NCI-H187 (cell line): ENCODE measurements at places on chromosomes 5 and 9.

DNA sequence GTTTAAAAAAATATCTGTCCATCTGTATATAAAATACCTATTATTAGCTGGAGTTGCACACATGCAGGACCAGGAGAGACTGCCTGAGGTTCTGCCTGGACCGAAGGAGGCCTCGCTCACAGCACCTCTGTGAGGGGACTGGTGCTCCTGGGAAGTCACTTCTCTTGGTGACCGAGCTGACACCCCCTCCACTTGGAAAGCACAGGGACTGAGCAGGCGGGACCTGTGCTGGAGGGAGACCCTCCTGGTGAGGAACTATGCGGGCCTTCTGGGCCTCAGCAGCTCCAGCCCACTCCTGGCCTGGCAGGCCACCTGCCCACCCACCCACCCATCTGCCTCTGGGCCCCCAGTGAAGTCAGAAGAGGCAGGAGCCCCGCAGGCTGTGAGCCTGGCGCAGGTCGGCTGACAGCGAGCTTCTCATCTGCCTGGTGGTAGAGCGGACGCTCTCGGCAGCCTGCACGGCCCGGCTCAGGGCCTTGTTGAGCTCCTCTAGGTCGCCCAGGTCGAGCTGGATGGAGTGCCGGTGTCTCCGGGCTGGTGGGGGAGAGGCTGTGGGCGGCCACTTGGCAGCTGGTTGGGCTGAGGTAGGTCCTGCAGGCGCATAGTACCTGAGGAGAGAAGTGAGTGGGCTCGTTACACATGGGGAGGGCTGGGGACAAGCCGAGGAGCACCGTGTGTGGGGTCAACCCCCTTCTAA, 7.2 kb downstream of the ORM2 start:
- no peak for DNase-seq

DNA sequence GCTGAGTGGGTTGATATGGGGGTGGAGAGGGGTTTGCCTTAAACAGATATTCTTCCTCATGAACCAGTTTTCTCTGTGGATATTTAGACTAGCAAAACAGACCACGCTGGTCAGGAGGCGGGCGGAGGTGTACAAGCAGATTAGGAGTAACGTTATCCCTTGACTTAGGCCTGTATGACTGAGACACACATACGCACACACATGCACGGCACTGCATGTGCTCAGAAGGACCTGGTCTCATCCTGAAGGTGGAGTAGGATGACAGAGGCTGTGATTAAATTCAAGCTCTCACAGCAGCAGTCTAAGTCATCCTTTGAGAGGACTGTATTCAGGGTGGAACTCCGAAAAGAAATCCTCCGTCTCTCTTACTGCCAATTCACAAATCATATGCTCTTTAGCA, 209.7 kb downstream of the DIRAS2 start:
- no peak for DNase-seq

DNA sequence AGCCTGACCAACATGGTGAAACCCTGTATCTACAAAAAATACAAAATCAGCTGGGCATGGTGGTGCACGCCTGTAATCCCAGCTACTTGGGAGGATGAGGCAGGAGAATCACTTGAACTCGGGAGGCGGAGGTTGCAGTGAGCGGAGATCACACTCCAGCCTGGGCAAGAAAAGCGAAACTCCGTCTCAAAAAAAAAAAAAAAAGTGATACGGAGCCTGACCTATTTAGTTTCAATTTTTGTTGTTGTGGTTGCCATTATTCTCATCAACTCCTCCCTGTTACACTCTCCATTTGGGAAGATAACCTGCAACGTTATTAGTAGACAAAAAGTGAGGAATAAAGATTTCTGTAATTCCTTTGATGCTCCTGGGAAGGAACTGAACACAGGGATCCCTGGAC, 1.3 kb downstream of the STOM start:
- no peak for DNase-seq

- no peak for DNase-seq
These were observed 58.1 kb upstream of the NEURL1B start for GRCh38 chr5:172582940-172583339.

DNA sequence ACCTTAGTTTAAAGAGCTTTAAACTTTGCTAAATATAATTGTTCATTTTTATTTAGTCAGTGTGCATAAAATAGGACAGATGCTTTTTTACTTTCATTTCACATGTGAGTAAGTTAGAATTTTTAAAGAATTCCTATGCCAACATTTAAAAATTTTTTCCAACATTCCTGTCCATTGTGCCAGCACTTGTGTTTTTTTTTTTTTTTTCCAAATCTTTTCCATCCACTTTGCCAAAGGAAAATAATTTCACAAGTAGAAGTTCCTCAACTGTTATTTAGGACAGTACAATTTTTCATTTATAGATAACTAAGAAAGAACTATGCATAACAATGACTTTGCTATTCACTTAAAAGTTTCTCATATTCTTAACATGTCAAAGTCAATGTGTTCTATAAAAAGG, 189.5 kb downstream of the ADAMTS6 start:
- DNase-seq: no peak

GRCh38 chr5:149829954-149830353, 99.8 kb downstream of the PPARGC1B start:
- no peak for DNase-seq

DNA sequence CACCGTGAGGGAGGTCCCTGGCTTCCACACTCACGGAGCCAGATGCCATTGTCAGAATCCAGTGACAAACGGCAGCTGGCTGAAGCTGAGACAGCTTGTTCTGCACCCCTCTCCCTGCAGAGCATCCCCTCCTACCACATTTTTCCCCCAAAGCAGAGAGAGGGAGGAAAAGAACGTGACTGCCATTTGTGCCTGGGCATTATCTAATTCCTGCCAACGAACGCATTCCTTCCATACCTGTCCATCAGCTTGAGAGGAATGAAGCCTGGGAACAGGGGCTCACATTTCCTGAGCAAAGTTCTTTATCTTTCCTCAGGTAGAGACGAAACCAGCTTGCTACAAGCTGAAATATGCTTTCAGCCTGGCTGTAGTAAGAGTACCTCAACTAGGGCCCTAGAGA, 175.4 kb downstream of the SLIT3 start:
- no peak for DNase-seq

DNA sequence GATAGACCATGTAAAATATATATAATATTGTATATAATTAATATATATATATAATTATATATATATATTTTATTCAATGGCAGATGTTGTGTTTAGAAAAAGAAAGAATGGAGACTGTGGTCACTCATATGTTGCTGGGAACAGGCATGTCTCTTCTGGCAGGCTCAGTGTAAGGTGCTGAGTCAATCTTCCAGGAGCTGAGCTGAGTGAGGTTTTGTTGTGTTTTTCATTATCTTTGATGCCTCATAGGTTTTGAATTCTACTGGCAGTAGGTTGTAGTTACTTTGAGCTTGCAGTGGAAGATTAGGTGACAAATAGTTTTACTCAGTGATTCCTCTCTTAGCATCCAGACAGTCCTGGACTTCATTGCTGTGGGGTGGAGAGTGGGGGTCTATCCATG, 561.3 kb downstream of the IRX1 start:
- no peak for DNase-seq

GRCh38 chr9:131747352-131747751, 7.5 kb upstream of the RAPGEF1 start:
- no peak for DNase-seq

DNA sequence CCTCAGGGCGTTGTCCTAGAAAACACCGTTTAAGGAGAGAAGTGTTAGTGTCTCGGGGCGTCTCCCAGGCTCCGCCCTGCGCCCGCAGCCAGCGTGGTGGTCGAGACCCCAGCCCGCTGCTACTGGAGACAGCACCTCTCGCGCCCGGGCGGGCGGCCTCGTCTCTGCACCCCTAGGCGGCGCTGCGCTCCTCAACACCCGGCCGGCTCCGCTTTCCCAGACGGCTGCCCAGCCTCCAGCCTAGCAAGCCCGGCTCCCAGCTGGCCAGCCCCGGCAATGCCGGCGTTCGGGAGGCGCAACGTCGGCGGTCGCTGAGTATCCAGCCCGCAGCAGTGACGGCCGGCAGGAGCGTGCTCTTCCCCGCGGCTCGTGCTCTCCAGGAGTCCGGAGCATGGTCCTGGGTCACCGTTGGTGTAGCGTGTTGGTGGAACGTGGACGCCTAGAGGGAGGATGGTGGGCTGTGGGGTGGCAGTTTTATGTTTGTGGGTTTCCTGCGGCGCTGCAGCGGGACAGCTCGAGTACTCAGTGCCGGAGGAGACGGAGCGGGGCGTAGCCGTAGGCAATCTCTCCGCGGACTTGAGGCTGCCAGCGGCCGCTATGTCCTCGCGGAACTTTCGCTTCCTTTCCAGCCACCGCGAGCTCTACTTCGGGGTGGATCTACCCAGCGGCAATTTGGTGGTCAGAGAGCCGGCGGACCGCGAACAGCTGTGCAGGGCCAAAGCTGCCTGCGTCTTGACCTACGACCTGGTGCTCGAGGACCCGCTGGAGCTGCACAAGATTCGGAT, 536 bp downstream of the PCDHAC1 start:
- DNase-seq: peak; percentile 76

GRCh38 chr5:80010754-80011392, 19.8 kb upstream of the MTX3 start:
- DNase-seq: no peak

- no peak for DNase-seq
These were observed 91.1 kb downstream of the BRINP1 start for GRCh38 chr9:119278171-119278570.

DNA sequence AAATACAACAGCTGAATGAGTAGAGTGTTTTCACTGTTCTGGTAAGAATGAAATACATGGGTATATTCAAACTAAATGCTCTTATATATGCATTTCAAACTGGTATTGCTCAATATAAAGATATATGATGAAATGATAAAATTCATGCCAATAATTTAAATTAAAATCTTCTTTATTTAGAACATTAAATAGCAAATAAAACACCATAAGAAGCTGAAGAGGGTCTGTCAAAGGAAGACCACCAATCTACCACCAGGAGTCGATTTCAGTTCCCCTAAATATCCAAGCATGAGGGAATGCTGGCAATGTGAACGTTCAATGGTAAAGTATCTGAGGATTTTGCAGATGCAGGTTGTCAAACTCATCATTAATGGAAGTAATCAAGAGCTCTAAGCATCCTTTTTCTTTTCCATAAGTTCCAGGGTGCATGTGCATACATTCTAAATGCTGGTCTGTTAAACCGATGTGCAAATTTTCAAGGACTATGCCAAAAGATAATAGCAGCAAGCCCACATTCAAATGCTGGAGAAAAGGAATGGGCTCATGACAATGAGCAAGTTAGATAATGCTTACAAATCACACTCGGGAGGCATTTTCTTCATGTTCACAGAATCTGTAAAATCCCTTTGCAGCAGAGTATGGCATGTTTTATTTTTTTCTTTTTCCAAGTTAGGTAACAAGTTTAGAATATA, 118.8 kb upstream of the MTAP start:
- no peak for DNase-seq

DNA sequence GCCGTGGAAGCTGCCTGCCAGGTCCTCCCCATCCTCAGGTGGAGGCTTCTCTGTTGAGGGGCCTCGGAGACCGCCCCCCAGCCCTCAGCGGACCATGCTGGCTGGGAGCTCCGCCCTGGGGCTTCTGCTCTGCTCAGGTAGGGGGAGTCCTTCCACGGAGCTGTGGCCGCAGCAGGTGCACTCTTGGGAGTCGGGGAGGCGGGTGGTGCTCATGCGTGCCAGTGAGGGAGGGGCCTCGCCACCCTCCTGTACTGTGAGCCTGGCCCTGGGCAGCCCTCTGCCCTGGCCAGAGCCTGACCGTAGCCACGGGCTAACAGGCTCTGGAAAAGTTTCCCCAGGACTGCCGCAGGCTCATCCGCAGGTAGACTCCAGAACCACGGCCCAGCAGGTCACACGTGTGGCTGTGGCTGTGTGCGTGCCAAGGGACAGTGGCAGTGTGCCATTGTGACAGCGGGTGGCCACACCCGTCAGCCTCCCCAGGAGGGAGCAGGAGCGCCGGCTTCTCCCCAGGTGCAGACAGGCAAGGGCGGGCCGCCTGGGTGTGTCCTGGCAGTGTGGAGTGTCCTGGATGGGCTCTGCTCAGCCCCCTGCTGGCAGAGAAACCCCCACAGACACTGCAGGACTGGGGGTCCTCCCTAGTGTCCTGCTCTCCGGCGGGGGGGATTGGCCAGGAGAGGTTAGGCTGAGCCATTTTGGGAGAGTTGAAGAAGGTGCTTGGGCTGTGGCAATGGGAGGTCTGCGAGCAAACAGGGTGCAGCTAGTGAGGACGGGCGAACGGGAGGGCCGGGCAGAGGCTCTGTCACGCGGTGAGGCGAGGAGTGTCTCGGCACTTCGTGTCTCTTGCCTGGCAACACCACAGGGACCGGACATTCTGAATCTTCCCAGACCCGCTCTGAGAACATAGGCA, 29.5 kb downstream of the TPPP start:
- DNase-seq: no peak

DNA sequence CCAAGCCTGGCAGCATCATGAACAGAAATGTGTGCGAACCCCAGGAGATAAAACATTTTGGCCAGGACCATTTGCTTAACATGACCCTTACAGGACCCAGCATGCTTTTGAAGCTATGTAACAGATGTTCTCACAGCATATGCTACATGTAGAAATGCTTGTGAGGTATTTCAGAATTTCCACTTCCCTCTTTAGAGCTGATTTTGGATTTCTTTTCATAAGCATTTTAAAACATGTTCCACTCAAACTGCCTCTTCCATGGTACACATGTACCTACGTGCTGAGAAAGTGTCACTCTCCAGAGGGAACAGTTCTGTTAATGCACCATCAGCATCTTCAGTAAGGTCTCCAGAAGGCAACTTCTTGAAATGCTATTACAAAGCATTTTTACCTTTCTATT, 15.7 kb upstream of the TSSK1B start:
- DNase-seq: no peak
